Activated CD8-positive, alpha-beta memory T cell treated with anti-CD3 and anti-CD28 coated beads for 1 hour (primary cell): ENCODE measurements at places on chromosomes 5 and 9.

DNA sequence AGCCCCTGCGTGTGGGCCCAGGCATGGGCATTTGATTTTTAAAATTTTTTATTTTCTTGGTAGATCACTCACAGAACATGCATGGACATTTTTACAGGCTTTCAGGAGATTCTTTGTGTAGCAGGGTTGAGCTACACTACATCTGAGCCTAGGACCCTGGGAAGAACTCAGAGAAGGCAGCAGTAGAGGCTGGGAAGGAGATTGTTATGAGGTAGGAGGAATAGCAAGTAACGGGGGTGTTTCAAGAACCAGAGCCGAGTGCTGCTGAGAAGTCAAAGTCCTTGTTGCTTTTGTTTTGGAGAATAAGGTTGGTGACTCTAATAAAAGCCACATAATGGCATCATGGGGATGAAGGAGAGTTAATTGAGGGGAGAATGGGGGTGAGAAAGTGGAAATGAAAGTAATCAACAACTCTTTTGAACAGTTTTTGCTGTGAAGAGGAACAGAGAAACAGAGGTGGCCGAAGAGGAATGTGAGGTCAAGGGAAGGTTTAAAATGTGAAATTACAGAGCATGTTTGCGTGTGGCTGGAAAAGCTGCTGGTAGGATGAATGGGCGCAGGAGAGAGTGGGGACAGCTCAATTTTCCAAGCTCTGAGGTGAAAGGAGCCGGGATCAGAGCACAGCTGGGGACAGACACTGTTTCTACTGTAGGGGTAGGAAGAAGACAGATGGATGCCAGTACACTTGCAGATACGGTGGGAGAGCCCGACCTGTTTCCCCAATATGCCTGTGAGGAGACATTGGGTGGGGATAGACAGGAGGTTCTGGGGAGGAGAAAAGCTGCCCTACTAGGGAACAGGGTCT lies 4.7 kb upstream of the PDLIM7 start:
- DNase-seq = no peak

- no peak for DNase-seq
Observed at GRCh38 chr9:108972186-108972585, 38.0 kb downstream of the ABITRAM start.

DNA sequence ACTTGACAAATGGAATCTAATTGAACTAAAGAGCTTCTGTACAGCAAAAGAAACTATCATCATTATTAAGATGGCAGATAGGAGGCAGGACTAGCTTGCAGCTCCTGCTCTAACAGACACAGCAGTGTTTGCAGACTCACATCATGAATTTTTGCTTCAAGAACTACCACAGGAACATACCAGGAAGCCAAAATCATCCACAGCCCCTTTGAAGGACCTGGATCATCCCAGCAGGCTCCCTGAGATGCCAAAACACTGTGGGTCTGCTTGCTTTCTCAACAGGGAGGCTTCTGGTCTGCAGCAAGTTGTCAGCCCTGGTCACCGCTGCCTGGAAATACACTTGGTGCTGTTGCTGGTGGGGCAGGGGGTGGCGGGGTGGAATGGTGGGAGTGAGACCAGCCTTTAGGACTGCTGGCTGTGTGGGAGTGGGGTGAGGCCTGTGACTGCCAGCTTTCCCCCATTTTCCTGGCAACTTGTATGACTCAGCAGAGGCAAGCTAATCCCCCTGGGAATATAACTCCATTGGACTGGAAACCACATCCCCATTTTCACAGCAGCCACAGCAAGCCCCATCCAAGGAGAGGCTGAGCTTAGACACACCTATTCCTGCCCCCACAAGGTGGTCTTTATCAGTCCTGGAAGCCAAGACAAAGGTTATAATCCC lies 533.8 kb upstream of the CYLC2 start:
- DNase-seq = no peak

DNA sequence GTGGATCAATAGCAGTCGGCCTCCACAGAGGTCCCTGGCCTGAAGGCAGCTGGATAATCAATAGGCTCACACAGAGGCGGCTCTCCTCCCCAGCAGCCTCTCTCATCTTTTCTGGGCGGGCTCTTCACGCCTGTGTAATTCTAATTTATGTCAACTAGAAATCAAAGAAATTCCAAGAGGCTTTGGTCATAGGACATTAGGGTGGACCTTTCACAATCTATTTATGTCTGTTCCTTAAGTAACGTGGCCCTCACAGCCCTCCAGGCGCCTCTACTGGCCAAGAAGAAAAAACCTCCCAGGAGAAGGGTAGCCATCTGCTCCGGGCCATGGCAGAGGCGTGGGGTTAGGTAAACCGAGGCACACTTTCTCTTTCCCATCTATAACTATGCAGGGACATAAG lies 205.1 kb upstream of the EFNA5 start:
- no peak for DNase-seq

GRCh38 chr9:113462781-113463286 lies 693 bp upstream of the RGS3 start:
- no peak for DNase-seq

DNA sequence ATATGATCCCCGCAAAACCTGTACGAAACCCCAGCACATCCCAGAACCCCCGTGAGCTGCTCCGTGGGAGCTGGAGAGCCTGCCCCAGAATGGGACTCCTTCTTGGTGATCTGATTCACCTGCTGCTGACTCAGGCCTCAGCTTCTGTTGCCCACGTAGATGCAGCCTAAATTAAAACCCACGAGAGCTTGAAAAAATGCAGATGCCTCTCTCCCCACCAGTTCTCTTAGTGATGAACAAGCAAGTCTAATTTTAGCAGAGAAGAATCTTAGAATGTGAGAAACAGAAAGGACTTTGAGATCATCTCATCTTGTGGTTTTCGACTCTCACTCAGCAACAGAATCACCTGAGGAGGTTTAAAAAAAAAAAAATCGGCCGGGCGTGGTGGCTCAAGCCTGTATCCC lies 57.6 kb downstream of the TMOD1 start:
- DNase-seq = no peak

DNA sequence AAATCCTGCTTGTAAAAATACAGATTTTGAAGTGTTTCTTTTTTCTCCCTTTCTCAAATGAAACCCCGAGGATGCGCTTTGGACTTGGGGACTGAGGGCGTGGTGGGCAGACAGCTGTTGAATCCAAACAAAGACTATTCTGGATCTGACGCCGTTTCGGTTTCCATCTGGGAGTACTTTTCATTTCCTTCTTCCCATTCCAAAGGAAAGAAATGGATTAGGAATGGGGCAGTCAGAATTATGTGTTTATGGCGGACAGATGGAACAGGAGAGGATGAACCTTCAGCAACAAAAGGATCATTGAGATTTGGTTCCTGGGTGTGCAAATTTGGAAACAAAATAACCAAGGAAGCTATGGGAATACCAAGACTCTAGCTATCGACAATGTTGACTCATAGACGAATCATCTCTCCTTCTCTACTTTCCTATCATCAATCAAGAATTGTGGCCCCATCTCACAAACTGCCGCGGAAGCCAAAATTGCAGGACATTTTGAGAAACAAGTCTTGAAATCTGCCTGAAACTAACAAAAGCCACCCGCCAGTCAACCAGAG lies 300.6 kb downstream of the PARP8 start:
- DNase-seq = no peak

DNA sequence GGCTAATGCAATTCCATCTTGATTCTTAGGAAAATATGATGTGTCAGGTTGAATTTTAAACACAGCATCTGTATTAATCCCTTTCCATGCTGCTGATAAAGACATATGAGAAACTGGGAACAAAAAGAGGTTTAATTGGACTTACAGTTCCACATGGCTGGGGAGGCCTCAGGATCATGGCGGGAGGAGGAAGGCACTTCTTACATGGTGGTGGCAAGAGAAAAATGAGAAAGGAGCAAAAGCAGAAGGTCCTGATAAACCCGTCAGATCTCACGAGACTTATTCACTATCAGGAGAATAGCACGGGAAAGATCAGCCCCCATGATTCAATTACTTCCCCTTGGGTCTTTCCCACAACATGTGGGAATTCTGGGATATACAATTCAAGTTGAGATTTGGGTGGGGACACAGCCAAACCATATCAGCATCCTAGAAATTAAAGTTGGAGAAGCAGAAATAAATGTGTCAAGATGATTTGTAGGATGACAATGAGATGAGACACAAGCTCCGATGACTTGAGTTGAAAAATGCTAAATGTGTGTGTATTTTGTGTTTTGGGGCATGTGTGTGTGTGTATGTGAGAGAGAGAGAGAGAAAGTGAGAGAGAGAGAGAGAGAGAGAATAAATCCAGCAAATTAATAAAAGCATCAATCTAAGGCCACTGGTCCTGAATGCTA lies 48.5 kb upstream of the ANKRD55 start:
- DNase-seq = no peak

GRCh38 chr9:89808076-89808755 lies 203.4 kb downstream of the GADD45G start:
- no peak for DNase-seq

GRCh38 chr5:80960531-80961375 lies 590 bp downstream of the RASGRF2 start:
- DNase-seq = no peak

DNA sequence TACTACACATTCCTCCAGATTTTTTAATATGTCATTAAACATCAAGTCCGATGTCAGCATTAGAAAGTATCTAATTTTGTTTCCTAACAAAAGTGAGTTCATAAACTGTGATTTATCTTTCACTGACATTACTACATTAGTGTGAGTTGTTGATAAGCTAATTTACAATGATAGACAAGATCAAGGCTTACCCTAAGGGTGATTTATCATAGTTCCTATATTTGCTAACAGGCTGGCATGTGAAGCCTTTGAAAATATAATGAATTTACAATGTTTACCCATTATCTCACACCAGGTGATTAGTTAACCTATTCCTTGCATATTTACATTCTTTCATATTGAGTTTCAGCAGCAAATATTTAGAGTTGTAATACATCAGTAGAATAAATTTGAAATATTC lies 1096.9 kb upstream of the NUDT12 start:
- no peak for DNase-seq

GRCh38 chr9:122346478-122347347 lies 24.1 kb upstream of the PTGS1 start:
- no peak for DNase-seq

DNA sequence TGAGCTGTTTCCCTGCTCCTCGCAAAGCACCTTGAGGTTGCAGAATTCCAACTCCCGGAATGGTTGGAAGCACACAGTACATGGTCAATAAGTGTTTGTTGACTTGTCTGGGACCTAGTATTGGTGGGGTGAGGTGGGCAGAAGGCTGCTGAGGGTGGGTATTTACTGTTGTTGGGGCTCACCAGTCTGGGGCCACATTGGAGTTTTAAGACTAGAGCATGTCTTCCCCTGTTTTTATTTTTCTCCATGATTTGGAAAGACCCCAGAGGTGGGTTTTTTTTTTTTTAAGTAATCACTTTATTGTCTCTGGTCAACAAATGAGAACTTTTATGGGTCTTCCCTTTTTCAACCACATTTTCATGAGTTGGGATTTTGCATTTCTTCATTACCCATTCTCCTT lies 55.1 kb downstream of the IRF1 start:
- no peak for DNase-seq

- no peak for DNase-seq
Observed at GRCh38 chr5:171667341-171668096, 118.1 kb upstream of the SMIM23 start.

DNA sequence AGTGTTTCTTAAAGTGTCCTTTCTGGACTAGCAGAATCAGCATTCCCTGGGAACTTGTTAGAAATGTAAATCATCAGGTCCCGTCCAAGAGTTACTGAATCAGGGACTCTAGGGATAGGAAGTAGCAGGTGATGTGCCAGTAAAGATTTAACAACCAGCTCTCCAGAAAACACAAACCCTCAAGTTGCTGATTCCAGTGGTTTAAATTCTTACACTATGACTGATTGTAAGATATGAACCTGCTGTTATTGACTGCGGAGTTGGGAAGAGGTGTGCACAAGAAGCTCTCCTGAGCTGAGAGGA lies 39.1 kb upstream of the BASP1 start:
- no peak for DNase-seq

DNA sequence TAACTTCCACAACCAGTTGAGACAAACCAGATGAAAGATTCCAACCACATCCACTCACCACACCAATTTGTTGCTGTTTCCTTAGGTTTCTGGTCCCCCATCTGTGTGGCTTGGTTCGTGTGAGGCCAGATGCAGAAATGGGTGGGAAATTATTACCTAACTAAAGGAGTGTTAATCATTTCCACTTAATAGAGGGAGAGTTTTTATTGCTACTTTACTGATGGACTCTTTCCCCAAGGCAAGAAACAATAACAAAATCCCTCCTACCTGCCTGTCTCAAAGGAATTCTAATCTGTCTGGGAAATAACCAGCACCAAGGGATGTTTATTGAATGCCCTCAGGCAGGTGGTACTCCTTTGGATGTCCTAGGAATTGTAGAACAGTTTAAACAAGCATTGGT lies 76.3 kb downstream of the TMEM167A start:
- DNase-seq = no peak

- DNase-seq = no peak
Observed at GRCh38 chr9:120030847-120031246, 549.1 kb downstream of the CDK5RAP2 start.

DNA sequence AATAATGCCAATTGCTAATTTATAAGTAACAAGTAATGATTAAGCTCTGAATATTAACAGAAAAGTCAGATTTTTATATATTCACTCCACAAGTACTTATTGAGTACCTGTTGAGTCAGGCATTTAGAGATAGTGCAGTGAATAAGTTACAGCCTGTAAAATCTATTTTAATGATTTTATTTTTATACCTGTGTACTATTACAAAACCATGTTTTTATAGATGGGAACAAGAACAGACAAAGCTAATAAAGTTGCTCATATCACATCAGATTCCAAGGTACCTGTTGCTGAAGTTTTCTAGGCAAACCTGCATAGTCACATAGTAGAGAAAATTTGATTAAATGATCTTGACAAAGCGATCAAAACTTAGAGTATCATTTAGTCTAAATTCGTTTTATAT lies 623.7 kb downstream of the EFNA5 start:
- no peak for DNase-seq

DNA sequence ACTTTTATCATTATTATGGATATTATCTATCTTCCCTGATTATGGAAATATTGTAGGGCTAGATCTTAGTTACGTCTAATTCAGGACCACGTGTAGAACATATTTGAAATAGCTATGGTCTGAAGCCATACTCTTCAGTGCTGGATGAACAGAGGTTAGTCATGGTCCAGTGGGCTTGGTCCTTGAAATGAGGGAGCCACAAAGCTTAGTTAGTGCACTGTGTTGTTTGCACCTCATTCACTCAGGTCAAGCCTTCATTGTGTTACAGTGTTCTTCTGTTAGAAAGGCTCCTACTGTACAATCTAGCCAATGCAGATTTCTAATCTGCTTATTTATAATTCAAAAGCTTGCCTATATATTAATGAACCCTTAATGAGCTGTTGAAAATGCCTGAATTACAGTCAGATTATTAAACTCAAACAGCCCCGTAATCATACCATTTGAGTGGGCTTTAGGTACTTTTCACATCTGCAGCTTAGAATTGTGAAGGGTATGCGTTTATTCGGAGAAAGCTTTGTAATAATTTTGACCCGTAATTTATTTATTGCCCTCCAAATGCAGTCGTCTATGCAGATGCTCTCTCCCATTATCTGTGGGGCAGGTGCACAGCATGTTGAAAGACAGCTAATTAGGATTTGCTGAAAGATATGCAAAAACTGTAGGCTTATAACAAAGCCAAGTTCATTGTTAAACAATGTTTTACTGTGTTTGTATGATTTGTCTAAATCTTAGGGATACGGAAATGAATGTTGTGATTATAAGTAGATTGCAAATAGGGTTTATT lies 164.9 kb downstream of the PBX3 start:
- DNase-seq = no peak

GRCh38 chr5:171984748-171985419 lies 21.6 kb downstream of the FBXW11 start:
- DNase-seq = peak; percentile 8
